Hair follicular keratinocyte (primary cell): ENCODE measurements at places on chromosomes 4 and X. TPM values are rescaled to one million over a fixed set of nuclear protein-coding genes. Genes with fewer than 3 reads are reported as not detected.

Gene SLC16A2
- 8.7 and 12.2 TPM in 2 replicates for total RNA-seq

Gene CDKL5
- total RNA-seq: 0.84 and 3.4 TPM in 2 replicates

Gene SHROOM4
- total RNA-seq: 0.84 and 2.3 TPM in 2 replicates

Gene PAGE4
- total RNA-seq: not detected in 2 replicates
